ENCODE measurements at places on chromosomes 3 and 15.

GRCh38 chr3:87260270-87260669 lies 16.1 kb downstream of the POU1F1 start:
- no peak for DNase-seq

- DNase-seq = no peak
Observed at GRCh38 chr3:128727996-128728395, 2.0 kb downstream of the RAB7A start.

GRCh38 chr15:101807345-101807945 lies 4.1 kb downstream of the OR4F6 start:
- no peak for DNase-seq

- DNase-seq = no peak
Observed at GRCh38 chr15:63318344-63318743, 40.9 kb downstream of the APH1B start.

GRCh38 chr3:152413240-152413639 lies 144.5 kb downstream of the MBNL1 start:
- DNase-seq = no peak
